Cortex of kidney (tissue), 1 donor: ENCODE measurements at places on chromosomes 13 and 19.

DNA sequence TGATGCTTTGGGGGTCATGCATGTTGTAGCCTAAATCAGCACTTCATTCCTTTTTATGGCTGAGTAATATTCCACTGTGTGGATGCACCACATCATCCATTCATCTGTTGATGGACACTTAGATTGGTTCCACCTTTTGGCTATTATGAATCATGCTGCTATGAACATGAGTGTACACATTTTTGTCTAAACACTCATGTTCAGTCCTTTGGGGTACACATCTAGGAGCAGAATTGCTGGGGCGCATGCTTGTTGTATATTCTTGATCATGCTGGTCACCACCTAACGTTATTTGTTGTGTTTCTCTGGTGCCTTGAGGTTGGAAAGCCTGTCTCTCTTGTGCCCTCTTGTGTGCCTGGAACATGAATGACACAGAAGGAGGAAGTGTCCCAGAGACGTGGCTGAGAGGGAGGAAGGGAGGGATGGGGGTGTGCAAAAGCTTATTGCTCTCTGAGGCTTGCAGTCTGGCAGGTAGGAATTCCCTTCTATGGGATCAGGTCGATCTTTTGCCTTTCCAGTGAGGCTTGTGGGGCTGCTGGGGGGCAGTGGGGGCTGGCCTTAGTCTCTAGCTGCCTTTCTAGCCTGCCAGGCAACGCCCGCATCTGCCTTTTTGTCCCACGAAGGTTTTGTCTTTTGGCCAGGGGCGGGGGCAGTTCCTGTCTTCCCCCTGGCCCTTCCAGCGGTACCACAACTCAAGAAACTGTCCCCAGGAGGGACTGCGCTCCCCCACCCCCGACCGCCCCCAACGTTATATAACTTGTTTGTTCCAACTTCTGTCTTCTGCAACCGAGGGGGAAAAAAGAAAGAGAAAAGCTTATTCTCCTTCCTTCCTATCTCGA is 7.6 kb downstream of the KLHL26 start:
- no peak for DNase-seq

GRCh38 chr13:31733647-31734046 is 5.7 kb upstream of the RXFP2 start:
- no peak for DNase-seq

GRCh38 chr19:28437390-28438346 is 775.3 kb downstream of the UQCRFS1 start:
- no peak for DNase-seq

- no peak for DNase-seq
These were observed 471.6 kb downstream of the PCDH20 start for GRCh38 chr13:60944016-60944415.

GRCh38 chr19:44807652-44808462 is 1.0 kb upstream of the BCAM start:
- DNase-seq = no peak

DNA sequence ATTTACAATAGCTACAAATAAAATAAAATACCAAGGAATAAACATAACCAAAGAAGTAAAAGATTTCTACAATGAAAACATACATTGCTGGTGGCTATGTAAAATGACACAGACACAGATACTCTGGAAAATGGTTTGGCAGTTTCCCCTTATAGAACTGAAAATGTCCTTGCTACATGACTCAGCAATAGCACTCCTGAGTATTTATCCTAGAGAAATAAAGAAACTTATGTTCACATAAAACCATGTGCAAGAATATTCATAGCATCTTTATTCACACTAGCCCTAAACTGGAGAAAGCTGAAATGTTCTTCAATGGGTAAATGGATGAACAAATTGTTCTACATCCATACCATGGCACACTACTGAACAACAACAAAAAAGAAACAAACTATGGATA is 100.2 kb upstream of the RFC3 start:
- no peak for DNase-seq

- no peak for DNase-seq
These were observed 14.9 kb downstream of the LMO7 start for GRCh38 chr13:75651013-75651412.

- DNase-seq = no peak
These were observed at the start of gene BTBD2 for GRCh38 chr19:2015608-2015950. BTBD2 (minus strand) TSS chr19:2015714; CDS start chr19:2015703, 11 bp downstream.

GRCh38 chr19:37468961-37469777 is at the start of gene ZNF570:
ZNF570 (plus strand) TSS chr19:37469356; CDS start chr19:37470355, 999 bp downstream.
- DNase-seq = no peak

GRCh38 chr13:106619688-106620555 is 52.0 kb upstream of the ARGLU1 start:
- DNase-seq = no peak

DNA sequence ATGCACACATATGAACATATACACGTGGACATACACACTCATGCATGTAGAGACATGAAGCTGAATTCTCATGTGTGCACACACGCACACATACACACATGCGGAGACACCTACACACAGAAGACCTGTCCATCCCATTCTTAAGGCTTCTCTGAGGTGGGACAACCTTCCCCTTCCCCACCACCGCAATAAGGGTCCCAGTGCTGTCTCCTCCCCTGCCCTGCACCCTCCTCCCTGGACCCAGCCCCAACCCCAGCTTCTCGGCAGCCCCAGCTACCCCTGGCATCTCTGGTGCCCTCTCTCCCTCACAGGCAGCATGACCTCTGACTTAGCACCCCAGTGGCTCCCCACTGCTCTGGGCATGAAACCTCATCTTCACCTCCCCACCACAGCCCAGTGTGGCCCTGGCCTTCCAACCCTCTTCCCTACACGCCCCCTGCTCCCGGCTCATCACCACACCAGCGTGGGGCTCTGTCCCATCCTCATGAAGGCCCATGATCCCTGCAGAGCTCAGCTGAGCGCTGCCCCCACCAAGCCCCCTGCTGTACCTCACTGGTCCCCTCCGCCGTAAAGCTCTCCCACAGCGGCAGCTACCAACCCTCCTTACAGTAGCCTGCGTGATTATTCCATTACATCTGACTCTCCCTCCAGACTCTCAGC is 204.1 kb upstream of the ZNF536 start:
- DNase-seq = no peak

DNA sequence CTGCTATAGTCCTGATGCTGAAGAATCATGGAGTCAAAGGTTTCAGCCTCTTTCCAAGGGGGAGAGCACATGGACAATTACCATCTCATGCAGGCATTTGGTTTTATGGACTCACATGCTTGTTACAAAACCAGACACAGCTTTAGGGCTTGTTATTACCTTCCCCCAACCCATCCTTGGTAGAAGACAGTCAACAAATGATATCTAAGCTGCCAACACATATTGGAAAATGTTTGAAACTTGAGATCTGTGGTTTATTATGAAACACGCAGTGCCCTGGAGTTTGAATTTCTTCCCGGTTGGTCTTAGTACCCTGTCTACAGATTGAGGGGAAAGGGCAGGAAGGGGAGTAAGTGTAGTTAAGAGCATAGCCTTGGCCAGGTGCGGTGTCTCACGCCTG is 12.5 kb upstream of the CYP2A6 start:
- DNase-seq = no peak

DNA sequence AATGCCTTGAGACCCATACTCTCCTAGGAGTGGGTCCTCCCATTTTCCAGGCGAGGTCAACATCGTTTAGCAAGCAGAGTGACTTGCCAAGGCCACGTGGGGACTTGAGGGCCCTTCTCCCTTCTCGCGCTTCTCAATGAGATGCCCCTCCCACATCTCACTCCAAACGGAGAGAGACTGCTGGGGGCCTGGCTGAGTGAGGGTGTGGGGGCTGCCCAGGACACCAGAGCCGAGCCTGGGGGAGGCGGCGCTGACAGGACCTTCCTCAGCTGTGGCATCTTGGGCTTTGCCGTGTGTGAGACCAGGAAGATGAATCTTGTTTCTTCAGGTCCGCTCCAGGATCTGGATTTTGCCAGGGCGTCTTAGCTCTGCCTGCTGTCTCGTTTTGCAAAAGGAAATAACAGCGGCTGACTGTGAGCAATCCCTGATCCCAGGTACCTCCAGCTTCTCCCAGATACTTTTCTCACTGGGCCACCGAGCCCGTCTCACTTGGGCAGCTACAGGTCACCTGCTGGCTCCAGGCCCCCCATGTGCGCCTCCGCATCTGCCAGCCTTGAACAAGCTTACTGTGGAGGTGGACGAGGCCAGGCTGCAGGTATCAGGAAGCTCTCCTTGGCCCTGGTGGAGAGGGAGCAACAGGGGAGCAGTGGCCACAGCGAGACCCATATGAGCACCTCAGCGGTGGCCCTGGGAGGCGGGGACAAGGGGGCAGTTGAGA is 6.0 kb downstream of the COX6B2 start:
- no peak for DNase-seq

- no peak for DNase-seq
These were observed 13.7 kb upstream of the CREB3L3 start for GRCh38 chr19:4139614-4140236.
